ENCODE measurements at places on chromosomes 11 and 22.

DNA sequence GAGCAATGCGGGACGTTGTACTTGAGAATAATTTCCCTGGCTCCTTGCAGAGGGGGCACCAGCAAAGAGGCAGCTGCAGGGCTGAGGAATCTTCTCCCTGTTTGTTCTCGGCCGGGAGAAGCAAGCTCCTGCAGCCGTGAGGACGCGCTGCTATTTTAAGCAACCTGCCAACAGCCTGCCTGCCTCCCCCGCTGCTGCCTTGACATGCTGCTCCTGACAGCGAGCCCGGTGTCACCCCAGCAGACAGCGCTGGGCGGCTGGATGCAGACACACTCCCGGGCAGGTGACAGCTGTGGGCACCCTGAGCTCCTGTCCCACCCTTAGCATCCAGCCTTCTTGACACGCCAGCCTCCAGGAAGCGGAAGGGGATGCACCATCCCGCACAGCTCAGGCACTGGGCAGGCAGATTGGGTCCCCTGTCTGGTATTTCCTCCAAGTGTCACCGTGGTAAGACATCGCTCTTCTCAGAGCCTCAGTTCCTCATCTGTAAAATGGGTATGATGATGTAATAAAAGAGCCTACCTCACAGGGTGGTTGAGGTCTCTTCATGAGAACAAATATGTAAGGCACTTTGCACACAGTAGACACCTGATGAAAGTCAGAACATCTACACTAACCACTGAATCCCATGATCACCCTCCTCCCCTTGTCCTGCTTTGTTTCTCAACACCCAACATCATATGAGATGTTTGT is 530.6 kb downstream of the MN1 start:
- DNase-seq: peak; percentile 53

DNA sequence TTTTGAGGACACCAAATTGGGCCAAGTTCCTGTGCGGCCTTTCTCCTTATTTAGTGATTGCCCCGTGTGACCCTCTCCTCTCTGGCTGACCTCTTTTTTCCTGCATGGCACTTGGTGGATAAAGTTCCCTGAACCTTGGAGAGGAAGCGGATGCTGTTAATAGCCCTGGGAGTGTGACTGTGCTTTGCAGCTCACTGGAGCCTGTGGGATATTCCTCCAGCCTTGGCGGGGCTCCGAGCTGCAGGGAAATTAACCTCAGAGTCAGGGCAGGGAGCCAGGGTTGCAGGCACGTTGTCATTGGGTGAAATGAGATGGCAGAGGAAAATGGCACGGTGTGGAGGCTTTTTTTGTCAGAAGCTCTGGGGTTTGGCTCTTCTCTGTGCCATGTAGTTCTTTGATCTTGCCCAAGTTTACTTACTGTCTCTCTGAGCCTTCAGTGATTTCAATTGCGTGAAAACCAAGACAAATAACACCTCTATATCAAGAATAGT is 965 bp downstream of the OR9Q1 start:
- peak; percentile 45 for DNase-seq

DNA sequence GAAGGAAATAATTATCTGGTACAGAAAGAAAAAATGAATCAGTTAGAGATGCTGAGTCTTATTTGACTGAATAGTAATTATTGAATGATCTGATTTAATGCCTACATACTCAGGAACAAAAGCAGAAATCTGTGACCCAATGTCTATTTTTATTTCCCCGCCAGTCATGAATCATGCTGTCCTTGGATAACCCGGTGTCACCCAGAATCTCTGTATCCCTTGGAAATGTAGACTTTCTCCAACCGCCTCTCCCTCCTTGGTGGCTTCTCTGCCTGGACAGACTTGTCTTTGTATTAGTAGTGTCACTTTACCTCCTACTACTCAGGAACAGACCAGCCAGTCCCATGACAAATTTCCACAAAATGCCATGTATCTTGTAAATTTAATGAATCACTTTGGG is 173.3 kb upstream of the PDGFD start:
- no peak for DNase-seq

DNA sequence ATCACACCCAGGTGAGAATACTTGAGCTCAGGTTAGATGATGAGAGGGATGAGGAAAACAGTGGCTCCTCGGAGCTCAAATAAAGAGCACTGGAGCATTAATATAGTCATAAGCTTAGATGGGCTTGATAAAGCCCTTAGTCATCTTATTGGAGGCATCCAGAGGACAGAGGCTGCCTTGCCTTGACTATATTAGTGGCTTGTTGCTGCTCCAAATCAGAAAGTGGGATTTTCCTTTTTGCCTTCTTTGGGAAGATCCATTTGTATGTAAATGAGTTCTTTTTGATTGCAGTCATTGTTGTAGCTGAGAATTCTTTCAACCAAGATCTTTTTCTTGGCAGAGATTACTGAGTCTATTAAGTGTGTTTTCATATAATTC is 18.9 kb downstream of the ADM start:
- peak; percentile 56 for DNase-seq

- no peak for DNase-seq
These were observed 20.4 kb downstream of the TUG1 start for GRCh38 chr22:30989474-30989873.

DNA sequence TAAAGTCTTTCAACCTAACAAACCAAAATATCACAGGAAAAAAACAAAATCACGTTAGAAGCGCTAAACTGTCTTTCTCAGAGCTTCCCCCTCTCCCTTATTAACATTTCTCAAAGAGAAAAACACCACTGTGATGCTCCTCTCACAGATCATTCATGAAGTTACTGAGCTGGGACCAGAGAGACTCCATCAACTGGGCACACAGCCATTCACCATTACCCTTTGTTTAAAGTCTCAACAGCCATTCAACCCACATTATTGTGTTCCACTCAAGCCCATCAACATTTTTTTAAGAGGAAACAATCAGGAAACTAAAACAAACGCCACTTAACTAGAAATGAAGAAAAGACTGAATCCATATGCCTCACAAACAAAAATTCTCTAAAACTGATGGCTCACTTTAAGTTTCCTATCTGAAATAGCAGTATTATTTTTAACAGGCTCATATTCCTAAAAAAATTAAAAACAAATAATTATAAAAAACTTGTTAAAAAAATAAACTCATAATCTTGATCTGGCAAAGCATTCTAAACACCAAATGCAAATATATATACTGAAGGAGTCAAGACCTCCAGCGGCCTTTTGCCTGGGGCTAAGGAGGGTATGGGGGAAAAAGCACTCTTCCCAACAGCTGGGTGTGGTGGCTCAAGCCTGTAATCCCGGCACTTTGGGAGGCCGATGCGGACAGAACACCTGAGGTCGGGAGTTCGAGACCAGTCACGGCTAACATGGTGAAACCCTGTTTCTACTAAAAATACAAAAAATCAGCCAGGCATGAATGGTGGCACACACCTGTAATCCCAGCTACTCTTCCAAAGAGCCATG is 14.0 kb downstream of the CELF1 start:
- DNase-seq: no peak

DNA sequence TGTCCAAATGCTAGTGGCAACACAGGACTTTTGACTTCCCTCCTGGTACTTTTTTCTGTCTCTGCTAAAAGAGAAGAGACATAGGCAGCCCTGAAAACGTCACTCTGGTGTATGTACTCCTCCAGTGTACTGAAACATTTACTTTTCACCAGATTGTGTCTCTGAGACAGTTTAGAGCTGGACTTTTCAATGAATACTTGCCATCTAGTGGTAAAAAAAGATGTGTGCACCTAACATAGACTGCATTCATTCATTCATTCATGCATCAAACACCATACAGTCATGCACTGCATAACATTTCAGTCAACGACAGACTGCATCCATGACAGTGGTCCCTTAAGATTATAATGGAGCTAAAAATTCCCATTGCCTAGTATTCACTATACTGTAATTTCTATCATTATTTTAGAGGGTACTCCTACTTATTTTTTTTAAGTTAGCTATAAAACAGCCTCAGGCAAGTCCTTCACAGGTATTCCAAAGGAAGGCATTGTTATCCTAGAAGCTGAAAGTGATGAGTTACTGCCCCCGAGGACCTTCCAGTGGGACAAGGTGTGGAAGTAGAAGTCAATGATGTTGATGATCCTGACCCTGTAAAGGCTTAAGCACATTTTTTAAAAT is 186.2 kb downstream of the SPON1 start:
- DNase-seq: peak; percentile 40

- peak; percentile 98 for DNase-seq
These were observed 90.1 kb downstream of the ETS1 start for GRCh38 chr11:128497061-128497775.

DNA sequence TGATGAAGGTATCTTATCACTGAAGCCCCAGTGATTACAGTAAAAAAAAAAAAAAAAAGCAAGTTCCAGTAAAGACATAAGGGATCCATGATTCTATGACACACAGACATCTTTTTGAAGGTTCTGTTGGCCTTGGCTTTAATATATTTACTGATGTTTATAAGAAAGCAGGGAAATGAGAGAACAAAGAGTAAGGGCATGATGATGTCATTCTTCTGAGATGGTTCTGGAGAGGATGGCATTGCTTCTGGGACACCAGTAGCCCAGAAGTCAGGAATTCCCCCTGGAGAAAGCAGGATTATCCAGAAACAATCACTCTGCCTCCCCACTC is 233.6 kb downstream of the FAM76B start:
- no peak for DNase-seq

GRCh38 chr11:76148941-76149613 is 57.2 kb downstream of the WNT11 start:
- DNase-seq: no peak
